ENCODE measurements at places on chromosomes 3 and 15.

- DNase-seq = no peak
These were observed 18.0 kb downstream of the KLHL24 start for GRCh38 chr3:183653209-183654064.

DNA sequence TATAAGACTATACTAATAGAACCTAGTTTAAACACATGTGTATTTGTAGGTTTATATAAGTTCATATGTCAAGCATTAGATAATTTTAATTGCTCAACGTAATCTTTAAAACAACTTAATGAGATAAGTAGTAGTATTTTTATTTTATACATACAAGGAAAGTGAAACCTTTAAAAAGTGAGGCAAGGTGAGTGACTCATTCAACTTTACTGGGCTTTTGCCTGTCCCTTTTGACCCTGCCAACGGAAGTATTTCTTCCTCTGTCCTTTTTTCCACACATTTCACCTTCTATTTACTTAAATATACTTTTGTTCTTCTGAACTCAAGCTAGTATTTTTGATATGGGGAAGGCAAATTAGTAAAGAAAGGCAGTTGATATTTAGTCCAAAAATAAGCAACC is 78.5 kb downstream of the KBTBD8 start:
- DNase-seq = no peak

- DNase-seq = peak; percentile 50
These were observed 22.4 kb downstream of the PLA2G4F start for GRCh38 chr15:42133886-42134502.

GRCh38 chr3:49790626-49791411 is 4.5 kb upstream of the IP6K1 start:
- DNase-seq = peak; percentile 19

DNA sequence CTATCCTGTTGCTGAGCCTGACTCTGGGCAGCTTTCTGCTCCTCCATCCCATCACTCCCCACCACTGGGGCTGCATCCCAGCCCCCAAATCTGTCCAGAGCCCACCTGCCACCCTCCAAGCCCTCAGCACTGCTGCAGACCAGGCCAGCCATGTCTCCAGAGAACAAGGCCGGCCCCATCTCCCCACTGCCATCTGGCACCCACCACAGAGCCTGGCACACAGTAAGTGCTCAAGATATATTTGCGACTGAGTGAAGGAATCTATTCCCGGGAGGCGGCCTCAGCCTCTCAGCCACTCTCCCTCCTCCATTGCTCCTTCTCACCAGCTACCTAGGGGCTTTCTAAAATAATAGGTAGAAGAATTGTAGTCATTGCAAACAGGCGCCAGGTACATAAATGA is 4.8 kb downstream of the PLXND1 start:
- no peak for DNase-seq

DNA sequence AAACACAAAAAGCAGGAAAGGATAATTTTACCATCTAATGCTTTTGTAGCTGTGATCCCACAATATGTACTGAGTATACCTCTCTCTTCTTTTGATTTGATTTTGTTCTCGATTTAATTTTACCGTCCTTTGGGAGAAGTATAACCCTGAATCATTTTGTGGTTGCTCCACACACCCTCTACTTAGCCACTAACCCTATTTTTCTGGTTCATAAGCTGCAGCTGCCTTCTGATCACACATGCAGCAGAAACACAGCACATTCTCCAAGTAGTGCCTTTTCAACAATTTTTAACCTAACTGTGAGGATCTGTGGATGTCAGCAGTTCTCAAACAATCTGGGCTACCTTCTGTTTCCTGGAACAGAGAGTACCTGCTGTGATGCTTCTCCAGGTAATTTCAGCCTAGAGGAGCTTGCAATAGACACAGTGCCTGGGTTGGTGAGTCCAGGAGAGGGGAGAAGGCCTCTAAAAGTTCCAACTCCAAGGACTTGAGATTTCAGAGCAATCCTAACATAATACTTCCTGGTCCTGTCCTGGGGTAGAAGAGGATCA is 40.3 kb downstream of the HGD start:
- no peak for DNase-seq

DNA sequence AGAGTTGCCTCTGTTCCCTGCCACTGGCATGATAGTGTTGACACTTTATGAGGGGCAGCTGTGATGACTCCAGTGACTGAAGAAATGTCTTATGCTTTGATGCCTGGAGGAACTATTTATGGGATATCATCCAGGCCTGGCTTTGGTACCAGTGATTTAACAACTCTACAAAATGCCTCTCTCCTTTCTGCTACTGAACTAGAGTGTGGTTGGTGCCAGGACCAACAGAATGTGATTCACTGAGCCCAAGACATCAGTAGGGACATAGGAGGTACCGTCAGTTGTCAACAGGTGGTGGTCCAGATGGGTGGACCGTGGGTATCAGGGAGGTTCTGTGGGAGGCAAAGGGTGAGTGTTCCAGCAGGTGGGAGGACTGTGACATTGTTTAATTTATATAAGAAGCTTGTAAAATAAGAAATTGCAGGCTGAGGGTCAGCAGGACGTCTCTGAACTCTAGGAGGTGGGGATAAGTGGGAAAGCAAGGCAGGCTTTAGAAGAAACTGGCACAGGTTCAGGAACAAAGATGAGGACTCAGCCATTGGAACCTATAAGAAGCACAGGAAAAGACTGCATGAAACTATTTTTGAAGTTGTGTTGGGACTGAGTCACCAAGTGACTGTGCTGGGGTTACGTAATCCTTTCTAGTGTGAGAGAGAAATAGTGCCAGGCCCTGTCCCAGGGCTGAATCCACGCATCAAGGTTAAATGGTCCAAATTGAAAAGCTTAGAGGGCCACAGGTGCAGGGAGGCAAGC is 28.5 kb upstream of the SLC7A14 start:
- peak; percentile 35 for DNase-seq

GRCh38 chr3:133821767-133822638 is 16.4 kb downstream of the SRPRB start:
- peak; percentile 47 for DNase-seq

DNA sequence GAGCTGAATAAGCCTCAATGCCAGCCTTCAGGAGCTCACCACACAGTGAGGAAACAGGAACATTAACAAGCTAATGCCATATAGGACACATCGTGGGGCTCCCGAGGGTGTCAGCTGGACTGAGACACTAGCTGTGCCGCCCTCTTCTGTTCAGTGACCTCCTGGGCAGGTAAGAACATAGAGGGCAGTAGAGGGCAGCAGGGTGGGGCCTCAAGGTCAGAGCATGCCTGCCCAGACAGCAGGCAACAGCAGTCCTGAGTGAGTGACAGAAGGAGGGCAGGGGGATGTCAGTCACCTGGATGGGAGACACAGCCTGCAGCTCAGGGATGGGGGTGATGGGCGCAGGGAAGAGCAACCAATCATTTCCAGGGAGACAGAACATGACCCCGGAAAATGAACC is 15.5 kb downstream of the NTRK3 start:
- DNase-seq = no peak

DNA sequence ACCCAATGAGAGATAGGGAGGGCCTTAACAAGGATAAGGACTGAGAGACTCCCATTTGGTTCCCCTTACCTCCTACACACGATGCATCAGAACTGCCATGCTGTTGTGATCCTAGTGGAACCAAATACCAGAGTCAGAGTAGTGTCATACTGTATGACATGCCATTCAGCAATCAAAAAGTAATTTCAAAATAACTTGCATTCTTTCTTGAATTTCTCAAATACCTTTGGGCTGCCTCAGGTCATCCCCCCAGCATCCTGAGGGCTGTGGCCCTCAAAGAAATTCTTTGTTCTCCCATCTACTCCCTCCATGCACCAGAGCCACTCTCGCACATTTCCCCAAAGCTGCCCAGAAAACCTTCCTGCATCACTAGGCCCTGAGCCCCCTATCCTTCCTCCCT is 68.9 kb upstream of the PPP2R3A start:
- DNase-seq = no peak

- no peak for DNase-seq
These were observed 16.3 kb downstream of the ACOX2 start for GRCh38 chr3:58520403-58521335.

DNA sequence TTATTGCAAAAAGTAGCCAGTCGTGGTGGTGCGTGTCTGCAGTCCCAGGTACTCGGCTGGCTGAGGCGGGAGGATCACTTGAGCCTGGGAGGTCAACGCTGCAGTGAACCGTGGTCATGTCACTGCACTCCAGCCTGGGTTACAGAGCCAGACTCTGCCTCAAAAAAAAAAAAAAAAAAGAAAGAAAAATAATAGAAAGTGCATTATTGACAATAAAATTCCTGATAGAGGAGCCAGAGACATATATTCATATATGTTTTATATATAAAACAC is 43.6 kb upstream of the PYDC2 start:
- no peak for DNase-seq

GRCh38 chr15:71807125-71807629 is 3.2 kb upstream of the NR2E3 start:
- no peak for DNase-seq

GRCh38 chr3:114850898-114851297 is 296.2 kb downstream of the ZBTB20 start:
- no peak for DNase-seq

- no peak for DNase-seq
These were observed 18.3 kb downstream of the MYZAP start for GRCh38 chr15:57609805-57610529.

DNA sequence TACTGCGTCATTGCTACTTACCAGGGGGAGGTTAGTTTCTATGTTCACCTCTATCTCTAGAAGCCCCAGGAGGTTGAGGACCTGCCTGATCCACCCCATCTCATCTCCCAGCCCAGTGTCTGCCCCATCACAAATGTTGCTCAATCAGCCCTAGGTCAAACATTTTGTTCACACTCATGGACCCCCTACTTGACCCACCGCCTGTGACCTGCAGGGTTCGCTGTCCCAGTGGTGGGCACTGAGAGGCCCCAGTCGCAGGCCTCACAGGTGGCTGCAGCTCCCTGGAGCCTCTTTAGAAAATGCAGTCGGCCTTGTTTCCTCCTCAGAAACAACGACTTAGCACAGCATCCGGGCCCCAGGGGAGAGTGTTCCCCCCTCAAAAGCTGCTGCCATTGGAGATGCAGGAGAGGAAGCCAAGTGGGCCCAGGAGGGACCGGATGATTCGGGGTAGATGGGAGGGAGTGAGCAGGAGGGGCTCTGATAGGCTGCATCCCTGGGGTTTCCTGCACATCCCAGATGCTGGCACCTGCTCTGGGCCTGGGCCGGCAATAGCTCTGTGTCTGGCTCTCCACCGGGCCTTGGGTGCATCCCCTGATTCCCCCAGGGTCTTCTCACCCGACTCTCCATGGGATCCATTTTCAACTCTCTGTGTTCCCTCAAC is 18.4 kb upstream of the INSYN1 start:
- DNase-seq = no peak

DNA sequence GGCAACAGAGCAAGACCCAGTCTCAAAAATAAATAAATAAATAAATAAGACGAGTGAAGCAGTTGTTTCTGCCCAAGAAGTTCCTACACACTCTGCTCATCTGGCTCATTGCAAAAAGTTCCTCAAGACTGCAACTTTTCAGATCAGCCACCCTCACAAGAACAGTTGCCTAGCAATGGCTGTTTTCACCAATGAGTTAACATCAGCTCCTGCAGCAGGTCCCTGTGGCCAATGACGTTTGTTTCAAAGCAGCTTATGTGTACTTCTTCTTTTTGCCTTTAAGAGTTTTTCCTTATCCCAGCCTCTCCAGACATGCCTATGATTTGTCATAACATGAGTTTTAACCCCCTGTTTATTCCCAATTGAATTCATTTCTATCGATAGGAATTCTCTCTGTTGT is 118.4 kb upstream of the SPRED1 start:
- DNase-seq = no peak

DNA sequence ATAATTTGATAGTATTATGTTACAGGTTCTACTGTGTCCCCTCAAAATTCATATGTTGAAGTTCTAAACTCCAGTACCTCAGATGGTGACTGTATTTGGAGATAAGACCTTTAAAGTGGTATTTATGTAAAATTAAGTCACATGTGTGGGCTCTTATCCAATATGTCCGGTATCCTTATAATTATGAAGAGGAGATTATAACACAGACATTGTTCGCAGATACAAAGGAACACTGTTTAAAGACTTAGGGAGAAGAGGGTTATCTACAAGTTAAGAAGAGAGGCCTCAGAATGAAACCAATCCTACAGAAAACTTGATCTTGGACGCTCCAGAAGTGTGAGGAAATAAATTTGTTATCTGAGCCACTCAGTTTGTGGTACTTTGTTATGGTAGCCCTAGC is 50.9 kb downstream of the DPH6 start:
- no peak for DNase-seq

GRCh38 chr3:195172039-195172684 is 98.8 kb downstream of the XXYLT1 start:
- DNase-seq = no peak

DNA sequence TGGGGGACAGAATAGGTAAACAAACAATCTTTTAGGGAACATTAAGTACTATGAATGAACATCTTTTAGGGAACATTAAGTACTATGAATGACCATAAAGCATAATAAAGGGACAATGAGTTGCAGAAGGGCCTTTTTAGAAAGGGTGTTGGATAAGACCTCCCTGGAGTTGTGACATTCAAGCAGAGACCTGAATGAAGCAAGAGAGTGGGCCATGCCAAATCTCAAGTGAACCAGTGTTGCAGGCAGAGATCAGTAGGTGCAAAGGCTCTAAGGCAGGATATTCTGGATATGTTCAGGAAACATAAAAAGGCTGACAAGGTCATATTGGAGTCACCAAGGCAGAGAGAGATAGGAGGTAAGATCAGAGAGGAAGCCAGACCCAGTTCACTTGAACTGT is 29.4 kb upstream of the ZBTB38 start:
- DNase-seq = no peak

DNA sequence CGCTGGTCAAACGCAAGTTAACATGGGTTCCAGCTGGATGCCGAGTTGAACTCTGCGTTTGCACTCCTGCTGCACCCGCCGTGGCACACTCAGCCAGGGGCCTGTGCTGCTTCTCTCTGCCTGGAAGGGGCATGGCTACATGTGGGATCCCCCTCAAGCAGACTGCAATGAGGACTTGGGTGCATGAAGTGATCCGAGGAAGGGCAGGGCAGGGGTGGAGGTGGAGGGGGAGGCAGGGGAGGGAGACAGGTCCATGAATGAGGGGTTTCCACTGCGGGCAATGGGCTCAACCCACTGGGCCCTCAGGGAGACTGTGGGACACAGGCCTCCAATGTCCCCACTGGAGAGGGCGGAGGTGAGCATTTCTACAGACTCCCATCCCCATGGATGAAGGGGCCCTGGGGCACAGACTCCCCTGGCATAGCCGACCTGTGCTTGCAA is 141.6 kb upstream of the MEF2A start:
- DNase-seq = no peak

DNA sequence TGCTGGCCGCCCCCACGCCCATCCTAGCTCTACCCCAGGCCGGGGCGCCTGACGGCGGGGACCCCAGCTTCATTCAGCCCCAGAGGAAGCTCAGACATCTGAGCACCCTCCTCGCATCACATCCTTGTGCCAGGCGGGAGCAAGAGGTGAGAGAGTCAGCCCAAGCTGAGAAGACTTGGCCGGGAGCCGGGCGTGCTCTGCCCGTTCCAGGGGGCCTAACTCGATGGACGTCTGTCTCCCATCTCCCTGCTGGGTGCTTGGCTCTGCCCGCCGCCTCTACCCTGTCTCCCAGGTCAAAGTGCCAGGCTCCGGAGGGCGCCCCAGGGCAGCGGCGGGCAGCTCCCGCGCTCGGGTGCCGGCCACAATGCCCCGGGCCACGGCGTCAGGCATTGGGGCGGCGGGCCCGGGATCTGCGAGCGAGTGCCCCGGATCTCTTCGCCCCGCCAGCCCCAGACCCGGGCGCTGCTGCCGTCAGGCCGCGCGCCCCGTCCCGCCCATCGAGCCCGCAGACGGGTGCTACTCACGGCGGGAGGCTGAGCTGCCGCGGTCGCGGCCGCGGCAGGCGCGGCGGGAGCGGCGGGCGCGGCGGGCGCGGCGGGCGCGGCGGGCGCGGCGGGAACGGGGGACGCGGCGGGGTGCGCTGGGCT is 388 bp downstream of the DAPK2 start:
- peak; percentile 59 for DNase-seq

GRCh38 chr3:158802409-158803268 is 785 bp downstream of the MFSD1 start:
- DNase-seq = no peak

Measured in 8988T (cell line).